Fibroblast of upper back skin (primary cell): ENCODE measurements at places on chromosomes 3 and 15.

DNA sequence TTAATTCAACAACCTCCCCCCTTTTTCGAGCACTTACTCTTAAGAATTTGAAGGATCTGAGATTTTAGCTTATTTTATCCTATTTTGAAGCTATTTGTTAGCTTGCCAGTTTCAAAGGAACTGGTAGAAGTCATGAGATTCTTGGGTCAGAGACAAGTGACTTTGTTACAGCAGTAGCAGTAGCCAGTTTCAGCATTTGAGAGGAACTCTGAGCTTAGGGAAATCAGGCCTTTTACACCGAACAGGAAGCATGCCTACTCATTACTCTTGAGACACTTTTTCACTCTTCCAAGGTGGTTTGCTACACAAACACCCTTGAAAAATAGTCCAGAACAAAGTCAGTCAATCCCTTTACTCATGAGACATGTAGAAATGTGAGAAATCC lies 24.5 kb upstream of the TM4SF1 start:
- DNase-seq: no peak

DNA sequence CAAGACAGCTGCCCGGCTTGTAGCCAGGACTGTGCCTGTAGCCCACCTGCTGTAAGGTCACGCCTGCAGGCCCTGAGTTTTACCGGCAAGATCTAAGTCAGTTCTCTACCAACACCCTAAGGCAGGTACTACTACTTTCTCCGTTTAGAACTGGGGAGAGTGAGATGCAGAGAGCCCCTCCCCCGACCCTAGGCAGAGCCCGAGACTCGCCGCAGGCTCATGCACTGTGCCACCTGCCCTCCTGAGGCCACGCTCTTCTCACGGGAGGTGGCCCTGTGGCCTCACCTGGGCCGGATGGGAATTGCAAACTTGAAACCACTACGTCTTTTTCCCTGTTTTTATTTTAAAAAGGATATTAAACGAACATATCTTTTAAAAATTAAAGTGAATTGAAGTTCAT lies 36.9 kb upstream of the PCSK6 start:
- DNase-seq: no peak

GRCh38 chr15:41688671-41689070 lies 28.5 kb downstream of the MGA start:
- no peak for DNase-seq

- DNase-seq: peak; percentile 95
These were observed 79.3 kb downstream of the ADAMTSL3 start for GRCh38 chr15:83733206-83733605.

DNA sequence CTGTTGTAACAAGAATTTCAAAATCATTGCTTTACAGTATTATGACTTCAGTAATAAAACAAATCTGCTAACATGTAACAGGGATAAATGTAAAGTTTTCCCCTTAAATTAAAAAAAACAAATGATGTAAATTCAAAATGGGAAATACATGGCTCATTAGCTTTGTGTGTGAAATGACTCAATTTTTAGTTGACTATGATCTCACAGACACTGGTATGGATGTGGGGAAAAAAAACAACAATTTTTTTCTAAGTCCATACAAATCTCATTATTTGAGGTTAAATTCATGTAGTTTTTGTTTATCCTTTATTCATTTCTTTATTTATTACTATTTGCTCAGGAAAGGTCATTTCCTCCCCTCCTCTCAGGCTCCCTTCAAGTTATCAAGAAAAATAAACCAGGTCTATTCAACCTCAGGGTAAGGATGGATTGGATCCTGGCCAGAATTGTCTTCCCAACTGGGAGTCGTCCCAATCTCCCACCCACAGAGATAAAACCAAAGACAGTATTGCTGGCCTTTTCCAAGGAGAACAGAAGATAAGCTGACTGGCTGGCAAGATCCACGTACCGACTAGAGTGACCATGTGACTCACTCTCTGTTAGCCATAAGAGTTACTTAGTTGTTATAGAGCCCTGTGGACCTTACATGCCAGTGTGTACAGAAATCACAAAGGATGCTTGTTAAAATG lies 373.3 kb downstream of the GAP43 start:
- no peak for DNase-seq

GRCh38 chr3:197811343-197811742 lies 20.3 kb downstream of the LRCH3 start:
- DNase-seq: peak; percentile 62
